ENCODE measurements at places on chromosomes 12 and 14. TPM values are rescaled to one million over a fixed set of nuclear protein-coding genes. Genes with fewer than 3 reads are reported as not detected.

TBC1D30 gene
- 5.9 TPM for polyA plus RNA-seq

PPP1R1A gene
- 56.0 TPM for polyA plus RNA-seq

PRR4 gene
- polyA plus RNA-seq, result 4.0 TPM

DAO gene
- 1.4 TPM for polyA plus RNA-seq

SYT1 gene
- 18.9 TPM for polyA plus RNA-seq

C1QL4 gene
- 2.7 TPM for polyA plus RNA-seq

RERG gene
- polyA plus RNA-seq, result 37.3 TPM

JKAMP gene
- 85.4 TPM for polyA plus RNA-seq

BEGAIN gene
- 1.7 TPM for polyA plus RNA-seq

ANKS1B gene
- polyA plus RNA-seq, result 3.6 TPM

BDKRB2 gene
- 2.9 TPM for polyA plus RNA-seq

SERPINA5 gene
- polyA plus RNA-seq, result 9.6 TPM

GPR135 gene
- polyA plus RNA-seq, result 3.6 TPM

PIP4K2C gene
- polyA plus RNA-seq, result 39.1 TPM

AKAP3 gene
- polyA plus RNA-seq, result 4.7 TPM

NKX2-1 gene
- not detected for polyA plus RNA-seq

PLA2G1B gene
- polyA plus RNA-seq, result 0.75 TPM

LRRC23 gene
- 17.7 TPM for polyA plus RNA-seq

AMHR2 gene
- 0.51 TPM for polyA plus RNA-seq

PTPRB gene
- 18.1 TPM for polyA plus RNA-seq

HOXC12 gene
- not detected for polyA plus RNA-seq

GPR132 gene
- polyA plus RNA-seq, result 0.31 TPM

OR6C2 gene
- polyA plus RNA-seq, result not detected

HRK gene
- polyA plus RNA-seq, result 0.38 TPM

PTPRQ gene
- 32.7 TPM for polyA plus RNA-seq

GNB3 gene
- 12.0 TPM for polyA plus RNA-seq

FAM90A1 gene
- 2.2 TPM for polyA plus RNA-seq

RNASE7 gene
- 0.46 TPM for polyA plus RNA-seq

PKP2 gene
- polyA plus RNA-seq, result 16.1 TPM

INHBC gene
- 0.19 TPM for polyA plus RNA-seq

MOAP1 gene
- 44.4 TPM for polyA plus RNA-seq

PPM1H gene
- polyA plus RNA-seq, result 27.8 TPM

SERPINA6 gene
- 7.2 TPM for polyA plus RNA-seq

OTOGL gene
- polyA plus RNA-seq, result 0.76 TPM

KRT4 gene
- polyA plus RNA-seq, result 0.66 TPM

TMEM229B gene
- 3.3 TPM for polyA plus RNA-seq

ISCA2 gene
- polyA plus RNA-seq, result 42.4 TPM

FOXN4 gene
- 2.8 TPM for polyA plus RNA-seq

LRRK2 gene
- polyA plus RNA-seq, result 30.8 TPM

DIO2 gene
- polyA plus RNA-seq, result 0.46 TPM

CCDC175 gene
- 0.81 TPM for polyA plus RNA-seq

GPR162 gene
- 18.9 TPM for polyA plus RNA-seq

HCAR2 gene
- polyA plus RNA-seq, result 0.57 TPM

NR1H4 gene
- polyA plus RNA-seq, result 15.6 TPM

CCDC38 gene
- polyA plus RNA-seq, result 0.41 TPM

TAS2R20 gene
- 1.2 TPM for polyA plus RNA-seq

TMPRSS12 gene
- polyA plus RNA-seq, result not detected

OR4Q2 gene
- not detected for polyA plus RNA-seq

TAMALIN gene
- 22.3 TPM for polyA plus RNA-seq

PIANP gene
- 8.1 TPM for polyA plus RNA-seq

WNT1 gene
- polyA plus RNA-seq, result not detected

IL23A gene
- polyA plus RNA-seq, result 0.78 TPM

MYL2 gene
- not detected for polyA plus RNA-seq

ZDHHC22 gene
- 0.86 TPM for polyA plus RNA-seq

Data from left renal cortex interstitium (tissue), 4 donors.